ENCODE measurements at places on chromosomes 2 and 18. TPM values are rescaled to one million over a fixed set of nuclear protein-coding genes. Genes with fewer than 3 reads are reported as not detected.

The NLRC4 gene
- total RNA-seq, result 0.08 TPM

The CD8B2 gene
- not detected for total RNA-seq

The CYP27C1 gene
- total RNA-seq, result not detected

- no peak for DNase-seq
Measured at GRCh38 chr2:173056705-173057364, 18.8 kb upstream of the MAP3K20 start.

GRCh38 chr18:73047688-73048087, 179.9 kb upstream of the NETO1 start:
- DNase-seq, result no peak
